ENCODE measurements at places on chromosomes 5 and 9. TPM values are rescaled to one million over a fixed set of nuclear protein-coding genes. Genes with fewer than 3 reads are reported as not detected.

Gene SPINK13
- not detected for total RNA-seq

Gene BOD1
- total RNA-seq, result 34.1 TPM

- DNase-seq, result no peak
Observed at GRCh38 chr9:136804509-136805206, 3.1 kb upstream of the RABL6 start.

Gene PDE6A
- 0.25 TPM for total RNA-seq

DNA sequence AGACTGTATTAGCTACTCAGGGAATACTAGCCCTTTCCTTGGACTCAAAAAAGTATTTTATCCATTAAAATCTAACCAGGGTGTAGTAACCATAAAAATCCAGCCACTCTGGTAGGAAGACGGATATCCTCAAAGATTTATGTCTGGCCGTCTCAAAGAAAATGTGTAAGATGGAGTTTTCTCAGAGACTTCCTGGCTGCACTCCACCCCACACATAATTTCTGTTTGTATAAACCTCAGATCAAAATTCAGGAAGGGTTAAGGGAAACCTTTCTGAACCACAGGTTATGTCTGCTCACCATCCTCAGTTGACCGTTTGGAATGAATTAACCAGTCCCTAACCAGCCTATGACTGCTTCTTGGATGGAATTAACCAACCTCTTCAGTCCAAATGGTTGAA lies 13.8 kb upstream of the SMIM23 start:
- no peak for DNase-seq

Gene COL27A1
- 17.2 TPM for total RNA-seq

Gene ELAVL2
- total RNA-seq, result 2.2 TPM

Gene EQTN
- total RNA-seq, result not detected

GRCh38 chr5:54837981-54838380 lies 147.4 kb downstream of the ESM1 start:
- DNase-seq, result no peak

Gene SECISBP2
- 51.1 TPM for total RNA-seq

Gene DPYSL3
- 68.5 TPM for total RNA-seq

DNA sequence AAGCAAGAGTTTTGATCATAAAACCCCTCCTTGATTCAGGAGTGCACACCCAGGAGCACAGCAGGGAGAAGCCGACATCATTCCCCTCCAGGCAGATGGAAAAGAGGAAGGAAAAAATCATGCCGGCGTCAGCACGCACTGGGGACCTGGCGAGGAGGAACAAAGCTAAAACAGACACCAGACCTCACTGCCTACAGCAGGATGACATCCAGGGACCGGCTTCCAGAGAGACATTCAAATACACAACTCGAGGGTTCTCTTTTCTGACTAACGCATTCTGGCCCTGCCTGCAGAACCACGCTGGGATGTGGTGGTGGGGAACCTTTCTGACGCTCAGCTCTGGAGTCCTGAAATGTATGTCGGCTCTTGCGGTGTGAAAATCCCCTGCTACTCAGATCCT lies 2.7 kb downstream of the UBAC1 start:
- no peak for DNase-seq

DNA sequence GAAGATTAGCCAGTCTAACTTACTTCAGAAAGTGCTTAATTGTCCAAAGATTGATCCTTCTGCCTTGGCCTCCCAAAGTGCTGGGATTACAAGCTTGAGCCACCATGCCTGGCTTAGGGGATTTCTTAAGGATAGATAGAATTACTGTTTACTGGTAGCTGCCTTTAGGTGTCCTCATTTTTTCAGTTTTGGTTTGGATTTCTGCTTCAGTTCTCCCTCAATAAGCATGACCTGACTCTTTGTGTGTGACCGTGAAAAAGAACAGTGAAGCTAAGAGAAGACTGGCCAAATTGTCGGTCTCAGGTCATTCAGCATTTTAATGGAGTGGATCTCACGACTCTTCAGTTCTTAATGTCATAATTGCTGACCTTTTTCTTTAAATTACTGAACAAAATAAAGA lies 22.9 kb upstream of the CMYA5 start:
- DNase-seq, result no peak

Gene AHRR
- 11.3 TPM for total RNA-seq

Gene PLAC8L1
- total RNA-seq, result not detected

- no peak for DNase-seq
Observed at GRCh38 chr5:36301858-36302603, at the start of gene RANBP3L. Gene RANBP3L (minus strand): TSS chr5:36301902. CDS start chr5:36301416, 486 bp downstream.

GRCh38 chr5:4772591-4772990 lies 367.5 kb upstream of the ADAMTS16 start:
- no peak for DNase-seq

Gene SPATA31E1
- total RNA-seq, result not detected

DNA sequence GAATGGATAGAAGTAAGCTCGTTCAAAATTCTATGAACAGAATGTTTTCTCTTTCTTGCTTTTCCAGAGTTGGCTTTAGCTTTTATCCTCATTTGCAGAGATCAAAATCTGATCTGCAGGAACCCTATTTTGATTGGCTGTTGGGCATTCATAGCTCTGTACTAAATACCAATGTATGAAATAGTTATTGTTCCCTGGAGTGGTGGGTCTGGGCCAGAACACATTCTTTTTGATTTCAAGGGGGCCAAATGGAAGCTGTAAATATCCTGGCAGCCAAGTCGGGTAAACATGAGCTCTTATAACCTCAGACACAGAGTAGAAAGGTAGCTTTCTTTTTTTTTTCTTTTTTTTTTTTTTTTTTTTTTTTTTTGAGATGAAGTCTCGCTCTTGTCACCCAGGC lies 241.5 kb downstream of the PDZD2 start:
- DNase-seq, result no peak

Gene ROPN1L
- 4.2 TPM for total RNA-seq

DNA sequence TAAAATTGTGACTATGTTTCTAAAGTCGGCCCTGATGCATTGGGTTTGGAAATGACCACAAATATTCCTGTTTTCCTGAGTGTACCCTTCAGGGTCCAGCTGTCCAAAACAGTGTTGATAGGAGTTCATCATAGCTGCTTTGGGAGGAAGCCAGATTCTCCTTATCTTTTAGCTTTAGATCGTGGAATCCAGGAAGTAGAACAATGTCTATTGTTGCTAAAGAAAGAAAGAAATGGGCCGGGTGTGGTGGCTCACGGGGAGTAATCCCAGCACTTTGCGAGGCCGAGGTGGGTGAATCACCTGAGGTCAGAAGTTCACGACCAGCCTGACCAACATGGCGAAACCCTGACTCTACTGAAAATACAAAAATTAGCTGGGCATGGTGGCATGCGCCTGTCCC lies 9.5 kb downstream of the CAVIN4 start:
- DNase-seq, result no peak

DNA sequence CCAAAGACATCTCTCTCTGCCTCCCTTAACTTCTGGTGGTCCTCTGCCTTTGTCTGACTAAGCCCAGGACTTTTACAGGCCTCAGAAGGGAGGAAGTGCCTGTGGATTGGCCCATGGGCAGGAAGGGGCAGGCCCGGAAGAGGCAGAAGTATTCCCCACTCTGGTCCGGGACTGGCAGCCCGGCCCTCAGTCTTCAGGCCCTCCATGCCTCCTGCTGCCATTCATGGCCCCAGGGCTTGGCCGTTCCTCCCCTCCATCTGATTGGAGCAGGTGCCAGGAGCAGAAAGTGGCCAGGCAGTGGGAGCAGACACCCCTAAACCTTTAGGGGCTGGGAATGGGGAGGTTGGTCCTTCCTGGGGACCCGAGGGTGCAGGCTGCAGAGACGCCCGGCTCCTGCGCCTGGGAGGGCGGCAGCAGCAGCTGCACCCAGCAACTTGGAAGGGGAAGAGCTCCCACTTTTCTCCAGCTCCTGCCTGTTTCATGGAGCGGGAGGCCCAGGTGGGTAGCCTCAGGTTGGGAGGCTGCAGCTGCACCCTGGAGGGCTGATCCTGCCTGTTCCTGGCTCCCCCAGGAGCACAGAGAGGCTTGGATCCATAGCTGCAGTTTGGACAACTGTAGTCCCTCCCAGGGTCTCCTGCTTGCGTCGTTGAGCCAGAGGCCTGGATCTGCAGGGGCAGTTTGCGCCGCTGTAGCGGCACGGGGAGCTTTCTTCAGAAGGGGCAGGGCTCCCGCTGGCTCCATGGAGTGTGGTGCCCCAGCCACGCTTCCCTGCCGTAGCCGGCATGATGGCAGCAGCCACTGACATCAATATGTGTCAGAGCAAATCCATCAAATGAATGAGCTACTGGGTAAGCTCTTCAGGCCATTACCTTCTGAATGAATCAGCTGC lies 661.5 kb upstream of the NUDT12 start:
- DNase-seq, result no peak

GRCh38 chr5:53019320-53019719 lies 30.2 kb downstream of the ITGA2 start:
- DNase-seq, result no peak

Gene F2RL1
- 6.6 TPM for total RNA-seq

GRCh38 chr9:15401266-15401665 lies 21.4 kb upstream of the SNAPC3 start:
- DNase-seq, result no peak

DNA sequence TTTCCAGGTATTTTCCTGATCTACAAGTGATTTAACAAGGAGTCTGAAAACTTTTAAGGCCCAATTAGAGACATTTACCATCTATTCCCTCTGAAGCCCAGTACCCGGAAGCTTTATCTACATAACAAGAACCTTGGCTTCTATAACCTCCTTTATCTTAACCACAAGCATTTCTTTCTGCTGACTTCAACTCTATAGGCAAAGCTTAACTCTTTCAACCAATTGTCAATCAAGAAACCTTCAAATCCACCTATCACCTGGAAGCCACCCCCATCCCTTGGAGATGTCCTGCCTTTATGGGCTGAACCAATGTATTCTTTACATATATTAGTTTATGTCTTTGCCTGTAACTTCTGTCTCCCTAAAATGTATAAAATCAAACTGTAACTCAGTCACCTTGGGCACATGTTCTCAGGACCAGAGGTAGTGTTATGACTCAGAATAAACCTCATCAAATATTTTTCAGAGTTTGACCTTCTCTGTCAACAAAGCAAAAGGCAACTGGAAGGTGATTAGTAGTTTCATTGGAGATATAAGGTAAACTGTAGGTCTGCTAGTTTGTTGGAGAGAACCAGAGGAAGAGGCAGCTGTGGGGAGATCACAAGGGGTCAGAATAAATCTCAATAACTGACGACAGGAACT lies 13.0 kb upstream of the RIMOC1 start:
- no peak for DNase-seq

Gene NMUR2
- not detected for total RNA-seq

GRCh38 chr5:124668353-124669299 lies 77.8 kb downstream of the ZNF608 start:
- DNase-seq, result no peak

DNA sequence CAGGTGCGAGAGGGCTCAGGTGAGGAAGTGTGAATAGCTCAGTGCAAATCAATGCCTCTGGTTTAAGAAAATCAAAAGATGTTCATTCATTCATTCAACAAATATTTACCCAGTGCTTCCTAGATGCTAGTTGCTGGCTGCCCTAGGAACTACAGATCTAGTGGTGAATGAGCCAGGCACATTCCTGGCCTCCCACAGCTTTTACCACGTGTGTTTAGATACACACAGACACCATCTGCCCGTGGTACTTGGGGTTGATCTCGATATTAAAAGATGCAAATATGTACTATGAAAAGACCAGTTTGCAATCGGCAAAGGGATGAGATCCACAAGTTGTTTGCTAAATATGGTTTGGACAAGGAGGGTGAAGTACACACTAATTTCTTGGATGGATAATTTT lies 78.2 kb downstream of the GTF3C4 start:
- DNase-seq, result no peak

All from vagina (tissue), 2 donors.